ENCODE measurements at places on chromosomes 7 and 10.

DNA sequence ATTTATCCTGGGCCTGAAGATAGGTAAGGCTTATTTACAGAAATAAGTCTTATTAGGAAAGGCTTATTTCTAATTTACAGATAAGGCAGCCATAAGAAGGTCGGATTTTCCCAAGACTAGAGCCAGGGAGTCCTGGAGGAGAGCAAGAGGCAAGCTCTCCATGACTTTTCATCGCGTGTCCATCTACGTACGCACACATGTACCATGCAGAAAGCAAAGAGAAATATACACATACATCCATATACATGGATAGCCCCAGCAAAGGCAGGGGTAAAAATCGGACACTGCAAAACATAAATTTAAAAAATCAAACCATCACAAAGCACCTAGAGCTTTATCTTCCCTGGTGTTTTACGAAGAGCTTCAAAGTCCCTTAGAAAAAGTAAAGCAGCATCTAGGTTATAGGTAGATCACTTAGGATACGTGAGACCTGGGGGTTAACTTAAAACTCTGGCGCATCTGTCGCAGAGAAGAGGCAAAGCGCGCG is 25.8 kb upstream of the ZRANB1 start:
- peak; percentile 10 for DNase-seq

GRCh38 chr10:87547734-87548311 is 43.1 kb downstream of the MINPP1 start:
- DNase-seq, result no peak

DNA sequence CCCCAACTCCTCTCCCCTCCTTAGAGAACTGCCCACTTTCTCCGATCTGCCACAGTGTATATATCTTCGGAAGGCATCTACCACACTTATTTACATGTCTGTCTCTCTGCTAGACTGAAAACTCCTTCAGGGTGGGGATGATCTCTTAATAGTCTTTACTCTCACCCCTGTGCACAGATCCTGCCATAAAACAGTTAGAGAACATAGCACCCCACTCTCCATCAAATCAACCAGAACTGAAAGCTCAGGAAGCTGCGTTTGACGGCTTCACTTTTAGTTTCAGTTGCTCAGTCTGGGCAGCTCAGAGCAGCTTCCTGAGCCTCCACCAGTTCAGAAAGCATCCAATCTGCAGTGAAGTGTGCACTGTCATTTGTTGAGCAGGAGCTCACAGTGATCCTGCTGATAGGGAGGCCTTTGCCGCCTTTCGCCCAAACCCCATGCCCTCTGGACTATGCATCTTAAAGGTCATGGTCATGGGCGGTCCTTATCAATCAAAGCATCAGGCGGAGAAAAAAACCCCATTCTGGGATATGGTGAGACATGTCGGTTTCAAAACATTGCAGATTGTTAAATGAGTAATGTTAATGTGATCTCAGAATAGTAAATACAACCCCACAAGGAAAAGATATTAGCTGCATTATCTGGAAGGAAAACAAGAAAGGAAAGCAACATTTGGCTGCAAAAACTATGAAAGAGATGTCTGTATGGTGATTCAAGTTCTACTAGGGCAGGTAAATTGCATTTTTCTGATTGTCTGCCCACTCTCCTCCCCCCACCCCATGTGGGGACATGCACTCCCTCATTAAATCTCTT is 167.1 kb upstream of the ADO start:
- DNase-seq, result peak; percentile 52

DNA sequence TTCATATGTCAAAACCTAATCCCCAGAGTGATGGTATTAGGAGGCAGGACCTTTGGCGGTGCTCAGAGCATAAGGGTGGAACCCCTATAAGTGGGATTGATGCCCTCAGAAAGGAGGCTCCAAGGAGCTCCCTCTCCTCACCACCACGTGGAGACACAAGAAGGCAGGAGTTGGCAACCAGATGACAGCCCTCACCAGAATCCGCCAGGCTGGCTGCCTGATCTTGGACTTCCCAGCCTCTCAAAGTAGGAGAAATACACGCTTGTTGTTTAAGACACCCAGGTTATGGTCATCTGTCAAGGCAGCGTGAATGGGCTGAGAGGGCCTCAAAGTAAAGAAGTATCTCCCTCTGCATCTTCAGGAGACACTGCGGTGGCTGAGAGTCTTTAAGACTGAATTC is 187.7 kb downstream of the TNS3 start:
- DNase-seq, result no peak

DNA sequence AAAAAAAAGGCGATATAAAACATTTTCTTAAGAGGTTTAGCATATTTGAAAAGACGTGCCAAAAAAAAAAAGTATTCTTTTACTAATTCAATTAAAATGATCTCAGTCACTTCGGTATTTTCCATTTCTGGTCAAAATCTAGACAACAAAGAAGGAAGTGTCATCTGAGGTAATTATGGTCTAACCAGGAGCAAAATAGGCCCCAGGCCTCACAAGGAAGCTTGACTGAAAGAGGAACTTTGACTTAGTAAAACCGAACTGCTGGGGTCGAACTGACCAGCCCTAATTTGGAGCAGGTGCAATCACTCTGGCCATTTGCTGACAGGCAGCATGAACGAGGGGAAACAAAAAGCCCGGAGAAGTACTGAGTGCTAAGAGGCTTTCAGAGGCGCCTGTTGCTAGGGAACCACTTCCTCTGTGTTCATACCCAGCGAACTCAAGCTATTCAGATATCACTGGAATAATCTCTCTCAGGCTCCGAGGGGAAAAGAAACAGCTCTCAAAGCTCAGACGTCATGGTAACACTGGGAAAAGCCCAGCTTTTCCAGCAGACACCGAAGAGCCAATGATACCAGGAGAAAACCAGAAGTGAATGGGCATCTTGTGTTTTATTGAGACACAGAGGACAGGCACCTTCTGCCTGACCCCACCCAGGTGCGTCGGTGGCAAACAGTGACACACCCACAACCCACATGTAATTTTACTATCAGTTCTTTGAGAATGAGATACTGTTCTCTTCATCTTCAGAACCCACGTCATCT is 126.5 kb downstream of the FAM107B start:
- DNase-seq, result peak; percentile 51

GRCh38 chr10:79357180-79357579 is 9.9 kb downstream of the PPIF start:
- no peak for DNase-seq

DNA sequence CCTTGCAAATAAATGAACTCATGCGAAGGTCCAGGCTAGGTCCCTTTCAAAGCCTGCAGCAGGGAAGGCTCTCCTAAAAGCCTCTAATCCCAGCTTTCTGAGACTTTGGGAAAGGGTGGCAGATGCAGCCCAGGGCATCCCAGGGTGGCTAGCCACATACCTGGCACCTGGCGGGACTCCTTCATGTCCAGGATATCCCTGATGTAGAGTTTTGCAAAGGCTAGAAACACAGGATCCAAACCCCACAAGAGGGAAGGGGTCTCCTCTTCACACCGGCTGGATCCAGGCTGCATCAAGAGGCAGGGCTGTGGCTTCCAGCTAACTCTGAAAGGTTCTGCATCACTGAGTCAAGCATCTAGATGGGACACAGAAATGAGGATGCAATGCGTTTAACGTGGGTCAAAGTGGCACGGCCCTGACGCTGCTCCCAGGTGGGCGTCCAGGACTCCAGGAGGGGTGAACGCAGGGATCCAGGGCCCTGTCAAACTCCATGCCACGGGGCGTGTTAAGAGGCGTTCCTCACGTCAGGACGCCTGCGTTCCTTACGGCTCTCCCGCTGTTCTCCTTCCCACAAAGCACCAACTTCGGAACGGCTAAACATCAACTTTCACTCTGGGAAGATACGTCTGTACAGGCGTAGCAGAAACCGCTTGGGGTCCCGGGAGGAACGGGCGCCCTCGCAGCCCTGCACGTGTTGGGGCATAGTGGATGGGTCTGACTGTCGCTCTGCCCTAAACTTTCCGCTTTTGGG is 507 bp downstream of the STN1 start:
- no peak for DNase-seq

GRCh38 chr7:134625550-134625949 is 21.1 kb upstream of the BPGM start:
- DNase-seq, result no peak

- no peak for DNase-seq
These were observed 24.3 kb downstream of the GRK5 start for GRCh38 chr10:119231654-119232053.

GRCh38 chr10:22962817-22963216 is 35.0 kb downstream of the ARMC3 start:
- no peak for DNase-seq

Measured in CD4-positive, alpha-beta T cell (primary cell).